Endothelial cell of umbilical vein (primary cell): ENCODE measurements at places on chromosomes 5 and 9. TPM values are rescaled to one million over a fixed set of nuclear protein-coding genes. Genes with fewer than 3 reads are reported as not detected.

PBX3 gene
- 42.0 and 42.4 TPM in 2 replicates for total RNA-seq

ZNF483 gene
- 1.8 and 2.0 TPM in 2 replicates for total RNA-seq

MLANA gene
- total RNA-seq: not detected in 2 replicates

GALNT12 gene
- 0.42 and 0.44 TPM in 2 replicates for total RNA-seq

FOXD4L6 gene
- total RNA-seq: 0.35 TPM in 1 of 2 replicates, not detected in the other

IFNA2 gene
- not detected in 2 replicates for total RNA-seq

SOHLH1 gene
- not detected in 2 replicates for total RNA-seq

TNC gene
- 0.29 TPM in 1 of 2 replicates, not detected in the other for total RNA-seq

MAST4 gene
- 116 and 120 TPM in 2 replicates for total RNA-seq

TAL2 gene
- not detected in 2 replicates for total RNA-seq

PCDHB7 gene
- total RNA-seq: 0.27 and 0.48 TPM in 2 replicates

GAS1 gene
- total RNA-seq: 0.15 and 0.18 TPM in 2 replicates

SH2D3C gene
- total RNA-seq: 95.0 and 102 TPM in 2 replicates

SLC9A3 gene
- 0.82 and 0.92 TPM in 2 replicates for total RNA-seq

AMBP gene
- total RNA-seq: not detected in 2 replicates

SYNPO gene
- 93.9 and 121 TPM in 2 replicates for total RNA-seq

GRM6 gene
- not detected in 2 replicates for total RNA-seq

SMC2 gene
- 31.4 and 34.1 TPM in 2 replicates for total RNA-seq

TTC16 gene
- not detected in 2 replicates for total RNA-seq

SLC6A7 gene
- not detected in 2 replicates for total RNA-seq
